ENCODE measurements at places on chromosomes 4 and X. TPM values are rescaled to one million over a fixed set of nuclear protein-coding genes. Genes with fewer than 3 reads are reported as not detected.

- DNase-seq: no peak
These were observed 6.6 kb downstream of the EFNB1 start for GRCh38 chrX:68835468-68835867.

DNA sequence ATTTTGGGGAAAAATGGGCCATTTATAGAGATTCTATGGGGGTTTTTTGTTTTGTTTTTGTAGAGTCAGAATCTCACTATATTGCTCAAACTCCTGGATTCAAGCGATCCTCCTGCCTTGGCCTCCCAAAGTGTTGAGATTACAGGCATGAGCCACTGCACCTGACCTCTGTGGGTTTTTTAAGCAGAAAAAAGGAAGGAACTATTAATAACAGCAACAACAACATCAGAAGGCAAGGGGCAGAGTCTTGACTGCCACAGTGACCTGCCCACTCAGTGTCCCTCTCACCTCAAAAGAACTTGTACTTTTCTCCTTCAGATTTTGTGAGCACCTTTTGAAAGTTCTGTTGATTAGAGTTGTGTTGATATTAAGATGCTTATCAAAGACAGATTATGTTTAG, 48.1 kb downstream of the FNIP2 start:
- no peak for DNase-seq

- no peak for DNase-seq
These were observed 348.8 kb upstream of the HS3ST1 start for GRCh38 chr4:11777447-11777846.

Gene NR0B1
- polyA plus RNA-seq: not detected

GRCh38 chr4:111717921-111718320, 427.3 kb upstream of the FAM241A start:
- DNase-seq: no peak

DNA sequence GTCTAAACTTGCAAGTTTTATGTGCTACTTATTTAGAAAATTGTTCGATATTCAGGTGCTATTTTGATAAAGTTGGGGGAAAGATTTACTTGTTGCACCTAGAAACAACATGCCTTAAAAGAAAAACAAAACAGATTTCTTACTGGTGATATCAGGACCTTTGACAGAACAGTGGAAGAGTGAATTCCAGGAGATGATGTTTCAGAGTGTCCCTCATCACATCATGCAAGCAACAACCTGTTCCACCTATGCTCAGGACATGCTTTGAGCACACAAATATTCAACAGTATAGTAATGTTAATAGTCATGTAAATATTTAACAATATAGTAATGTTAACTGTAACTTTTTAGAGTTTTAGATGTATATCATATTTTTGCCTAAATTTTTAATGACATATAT, 23.9 kb upstream of the RNF128 start:
- no peak for DNase-seq

DNA sequence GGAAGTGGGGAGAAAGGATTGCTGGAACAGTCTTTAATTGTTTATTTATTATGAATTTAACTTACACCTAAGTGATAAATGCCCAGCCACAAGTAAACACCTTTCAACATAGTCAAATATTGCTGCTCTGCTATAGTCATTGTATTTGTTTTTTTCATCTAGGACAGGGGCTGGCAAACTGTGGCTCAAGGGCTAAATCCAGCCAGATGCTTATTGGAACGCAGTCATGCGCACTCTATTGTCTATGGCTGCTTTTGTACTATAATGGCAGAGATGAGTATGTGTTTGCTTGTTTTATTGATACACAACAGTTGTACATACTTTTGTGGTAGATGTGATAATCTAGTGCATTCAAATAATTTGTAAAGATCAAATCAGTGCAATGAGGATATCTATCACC, 95.3 kb downstream of the ZAR1 start:
- no peak for DNase-seq

DNA sequence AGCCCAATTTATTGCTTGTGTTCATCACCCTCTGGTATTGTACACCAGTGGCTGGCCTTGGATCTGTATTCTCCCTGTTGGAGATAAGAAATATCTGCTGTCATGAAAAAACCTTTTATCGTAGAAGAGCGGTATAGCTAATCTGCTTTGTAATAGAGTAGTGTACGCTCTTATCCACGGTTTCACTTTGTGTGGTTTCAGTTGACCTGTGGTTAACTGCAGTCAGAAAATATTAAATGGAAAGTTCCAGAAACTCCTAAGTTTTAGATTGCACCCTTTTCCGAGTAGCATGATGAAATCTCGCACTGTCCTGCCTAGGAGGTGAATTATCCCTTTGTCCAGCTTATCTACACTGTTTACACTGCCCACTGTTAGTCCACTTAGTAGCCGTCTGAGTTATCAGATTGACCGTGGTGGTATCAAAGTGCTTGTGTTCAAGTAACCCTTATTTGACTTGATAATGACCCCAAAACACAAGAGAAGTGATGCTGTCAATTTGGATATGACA, 42.4 kb downstream of the KDM6A start:
- no peak for DNase-seq

DNA sequence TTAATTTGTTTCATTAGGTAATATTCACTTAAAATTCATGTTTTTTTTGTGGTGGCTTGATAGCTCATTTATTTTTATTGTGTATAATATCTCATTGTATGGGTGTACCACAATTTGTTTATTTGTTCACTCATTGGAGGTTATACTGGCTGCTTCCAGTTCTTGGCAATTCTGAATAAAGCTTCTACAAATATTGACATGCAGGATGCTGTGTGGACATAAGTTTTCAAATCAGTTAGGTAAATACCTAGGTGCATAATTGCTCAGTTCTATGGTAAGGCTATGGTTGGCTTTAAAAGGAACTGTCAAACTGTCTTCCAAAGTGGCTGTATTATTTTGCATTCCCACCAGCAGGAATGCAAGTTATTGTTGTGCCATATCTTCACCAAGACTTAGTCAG, 504.5 kb upstream of the GALNTL6 start:
- DNase-seq: no peak

Gene GPR82
- polyA plus RNA-seq: 5.5 TPM

Gene CYP2U1
- polyA plus RNA-seq: 4.9 TPM

Gene SPARCL1
- not detected for polyA plus RNA-seq

DNA sequence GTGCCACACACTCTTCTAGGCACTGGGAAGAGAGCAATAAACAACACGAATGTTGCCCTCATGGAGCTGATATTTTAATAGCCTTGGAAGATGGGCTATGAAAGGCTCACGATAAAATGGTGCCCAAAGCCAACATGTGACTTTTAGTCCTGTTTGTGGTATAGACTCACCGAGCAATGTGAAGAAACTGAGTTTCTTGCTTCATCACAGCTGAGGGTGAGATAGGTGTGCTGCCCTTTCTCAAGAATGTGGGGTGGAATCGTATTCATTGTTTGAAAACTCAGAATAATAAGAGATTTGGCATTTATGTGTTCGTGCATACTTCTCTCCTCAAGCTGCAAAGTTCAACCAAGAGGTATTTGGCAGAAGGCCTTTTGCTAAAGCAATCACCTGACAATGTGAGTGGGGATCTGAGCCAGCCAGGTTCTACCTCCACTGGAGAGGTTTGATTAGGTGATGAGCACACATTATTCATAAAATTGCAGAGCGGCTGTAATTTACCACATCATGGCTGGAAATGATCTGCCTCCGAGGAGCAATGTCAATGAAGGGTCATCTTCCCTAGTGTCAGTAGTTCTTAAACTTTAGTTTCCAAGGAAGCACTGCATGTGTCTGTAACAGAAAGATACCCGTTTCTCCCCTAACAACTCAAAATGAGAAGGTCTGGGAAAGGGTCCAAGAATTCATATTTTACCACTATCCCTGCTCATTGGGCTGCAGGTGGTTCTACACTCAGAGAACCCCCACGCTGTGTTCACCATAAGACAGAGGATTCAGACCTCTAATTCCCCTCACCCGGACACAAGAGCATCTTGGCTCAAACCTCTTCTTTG, 41.9 kb upstream of the CBR4 start:
- DNase-seq: no peak

Measured in immature natural killer cell (primary cell).